Activated CD4-positive, alpha-beta T cell treated with anti-CD3 and anti-CD28 coated beads, Interleukin-2, Interleukin-4, amounts not matched to agents 100 ng/mL and 50 ng/mL, durations not matched to agents 16 hours and 8 hours (primary cell): ENCODE measurements at places on chromosomes 16 and 17.
A peak's percentile ranks its signal among the peaks of the same experiment; 100 is the strongest.

DNA sequence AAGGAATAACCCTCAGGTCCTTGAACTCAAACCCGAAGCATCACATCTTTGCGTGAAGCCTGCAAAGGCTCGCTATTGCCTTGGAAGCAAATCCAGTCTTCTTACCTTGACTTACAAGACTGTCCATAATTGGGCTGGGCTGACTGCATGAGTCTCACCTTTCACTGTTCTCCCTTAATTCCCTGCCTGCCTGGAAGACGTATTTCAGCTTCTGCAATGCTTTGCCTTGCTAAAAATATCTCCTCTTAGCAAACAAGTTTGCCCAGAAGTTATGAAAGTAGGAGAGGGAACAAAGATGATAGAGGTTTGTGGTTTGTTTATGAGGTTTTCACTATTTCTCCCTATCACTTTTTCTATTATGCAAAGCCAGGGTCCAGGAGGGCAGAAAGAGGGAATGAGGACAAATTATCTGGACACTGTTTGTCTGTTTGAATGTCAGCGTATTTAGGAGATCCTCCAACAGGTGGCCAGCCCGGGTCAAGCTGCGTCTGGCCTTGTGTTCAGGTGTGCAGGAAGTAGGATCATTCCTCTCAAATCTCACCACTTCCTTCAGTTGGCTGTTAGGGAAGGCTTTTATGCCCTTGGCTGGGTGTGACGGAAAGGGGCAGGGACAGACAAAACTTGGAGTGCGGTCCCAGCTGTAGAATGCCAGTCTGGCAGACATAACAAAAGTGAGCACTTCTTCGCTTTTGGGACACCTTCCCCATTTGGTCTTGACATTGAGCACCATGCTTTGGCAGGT lies 488.9 kb downstream of the CDH13 start:
- DNase-seq: no peak

GRCh38 chr17:16448490-16448889 lies 33.1 kb downstream of the TRPV2 start:
- no peak for DNase-seq

DNA sequence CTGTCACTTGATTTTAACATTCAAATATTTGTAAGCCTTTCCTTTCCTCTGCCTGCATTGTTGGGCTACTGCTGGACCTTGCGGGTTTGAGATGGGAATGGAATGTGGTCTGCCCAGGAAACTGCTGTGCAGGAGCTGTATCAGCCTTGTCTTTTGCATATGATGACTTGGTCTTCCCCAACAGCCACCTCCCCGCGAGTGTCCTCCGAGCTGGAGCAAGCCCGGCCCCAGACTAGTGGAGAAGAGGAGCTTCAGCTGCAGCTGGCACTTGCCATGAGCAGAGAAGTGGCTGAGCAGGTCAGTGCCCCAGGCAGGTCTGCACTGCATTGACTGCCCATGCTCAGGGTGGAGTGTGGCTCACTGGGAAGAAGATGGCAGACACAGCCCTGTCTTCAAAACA lies 52.8 kb downstream of the B9D1 start:
- no peak for DNase-seq

DNA sequence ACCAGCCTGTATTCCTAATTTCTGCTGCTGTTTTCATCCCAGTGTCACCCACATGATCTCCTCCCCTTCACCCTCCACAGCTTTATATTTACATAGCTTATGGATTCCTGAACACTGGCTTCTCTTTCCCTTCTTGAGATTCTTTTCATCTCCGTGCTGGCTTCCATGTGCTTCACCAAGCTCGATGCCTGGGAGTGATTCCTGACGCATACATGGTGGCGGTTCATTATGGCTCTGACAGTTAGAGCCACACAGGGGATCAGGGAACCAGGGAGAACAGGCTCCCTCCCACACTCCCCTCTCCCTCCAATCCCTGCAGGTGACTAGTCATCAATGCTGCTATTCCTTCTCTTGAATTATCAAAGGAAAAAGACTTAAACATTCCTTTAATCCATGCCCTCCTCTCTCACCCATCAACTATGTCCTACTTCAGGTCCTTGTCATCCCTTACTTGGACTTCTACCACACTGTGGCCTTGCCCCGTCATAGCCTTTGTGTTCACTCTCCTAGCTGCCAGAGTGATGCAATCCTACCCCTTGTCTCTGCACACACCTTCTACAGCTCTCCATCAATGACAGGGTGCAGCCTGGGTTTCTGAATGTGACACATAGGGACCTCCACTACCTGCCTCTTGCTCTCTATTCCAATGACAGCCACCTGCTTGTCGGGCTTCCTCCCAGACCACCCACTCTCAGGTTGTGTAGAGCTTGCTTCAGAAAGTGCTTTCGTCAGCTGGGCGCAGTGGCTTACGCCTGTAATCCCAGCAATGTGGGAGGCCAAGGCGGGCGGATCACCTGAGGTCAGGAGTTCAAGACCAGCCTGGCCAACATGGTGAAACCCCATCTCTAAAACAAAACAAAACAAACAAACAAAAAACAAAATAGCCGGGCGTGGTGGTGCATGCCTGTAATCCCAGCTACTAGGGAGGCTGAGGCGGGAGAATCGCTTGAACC lies 43.6 kb downstream of the MYH13 start:
- no peak for DNase-seq

DNA sequence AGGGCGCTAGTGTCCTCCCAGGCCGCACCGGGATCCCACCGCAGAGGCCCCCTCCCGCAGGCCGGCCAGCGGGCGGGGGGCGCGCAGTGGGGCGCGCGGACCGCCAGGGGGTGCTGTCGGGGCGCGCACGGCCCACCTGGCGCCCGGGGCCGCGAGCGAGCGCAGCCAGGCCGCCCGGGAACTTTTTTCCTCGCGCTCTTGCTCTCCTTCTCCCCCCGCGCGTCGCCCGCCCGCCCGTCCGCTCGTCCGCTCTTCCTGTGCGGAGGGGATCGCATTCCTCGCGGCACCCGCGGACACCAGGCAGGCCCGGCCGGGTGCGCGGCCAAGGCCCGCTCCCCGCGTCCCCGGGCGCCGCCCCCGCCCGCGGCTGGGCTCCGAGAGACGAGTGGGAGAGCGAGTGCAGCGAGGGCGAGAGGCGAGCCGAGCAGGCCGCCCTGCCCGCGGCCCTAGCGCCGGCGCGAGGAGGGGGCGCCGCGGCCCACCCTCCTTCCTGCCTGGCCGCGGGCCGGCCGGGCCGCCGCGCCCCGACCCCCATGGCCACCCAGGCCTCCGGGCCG lies at the start of gene RAI1:
TSS of gene RAI1 (plus strand) at position 272 of the 557 bp plus-strand sequence. CDS start 111,491 bp downstream, outside the sequence.
- DNase-seq: peak; percentile 50

GRCh38 chr17:21539146-21539545 lies 153.2 kb upstream of the KCNJ18 start:
- DNase-seq: no peak

DNA sequence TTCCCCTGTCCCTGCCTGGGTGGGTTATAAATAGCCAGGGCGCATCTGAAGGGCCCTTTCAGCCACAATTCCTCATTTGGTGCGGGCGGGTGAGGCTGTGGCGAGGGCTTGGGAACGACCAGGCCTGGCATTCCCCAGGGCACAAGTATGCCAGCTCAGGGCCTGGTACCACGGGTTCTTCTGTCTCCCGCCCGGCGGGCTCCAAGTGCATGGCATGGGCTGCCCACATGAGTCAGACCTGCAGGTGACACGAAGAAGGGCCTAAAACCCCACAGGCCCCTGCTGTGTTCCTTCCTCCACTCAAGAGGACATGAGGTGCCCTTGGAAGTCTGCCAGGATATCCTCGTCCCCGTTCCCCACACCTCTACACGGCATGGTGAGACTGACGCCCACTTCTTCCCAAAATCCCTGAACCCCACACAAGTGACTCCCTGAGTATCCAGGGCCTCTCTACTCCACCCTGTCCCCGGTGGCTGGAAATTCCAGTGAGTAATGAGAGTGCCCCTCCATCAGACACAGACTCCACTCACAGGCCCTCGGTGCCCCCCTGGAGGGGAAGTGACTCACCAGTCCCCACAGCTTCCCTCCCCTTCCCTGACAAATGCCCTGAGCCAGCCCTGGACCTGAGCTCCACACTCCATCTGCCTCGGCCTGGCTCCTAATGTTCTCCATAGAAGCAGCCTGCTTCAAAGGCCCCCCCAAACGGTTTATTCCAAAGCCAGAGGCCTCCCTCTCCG lies 68.8 kb downstream of the ABR start:
- DNase-seq: no peak

DNA sequence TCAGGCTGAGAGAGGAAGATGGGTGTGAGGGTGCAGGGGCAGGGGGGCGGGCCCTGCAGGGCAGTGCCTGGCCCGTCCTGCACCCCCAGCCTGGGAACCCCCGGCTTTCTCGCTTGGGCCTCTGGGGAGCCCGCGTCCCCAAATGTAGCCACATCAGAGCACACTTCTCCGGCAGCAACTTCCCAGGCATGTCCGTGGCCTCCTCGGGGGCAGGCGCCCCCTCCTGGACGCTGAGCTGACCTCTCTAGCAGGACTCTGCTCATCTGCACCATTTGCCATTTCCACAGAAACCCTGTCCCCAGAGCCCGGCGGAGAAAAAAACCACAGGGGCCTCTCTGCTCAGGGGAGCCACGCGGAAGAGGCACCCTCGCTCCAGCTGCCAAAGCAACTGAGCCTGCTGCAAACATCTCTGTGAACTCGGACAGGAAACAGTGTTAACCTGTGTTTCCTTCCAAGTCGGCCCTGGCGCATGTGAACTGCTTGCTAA lies 63.4 kb downstream of the KLHDC4 start:
- DNase-seq: peak; percentile 82

DNA sequence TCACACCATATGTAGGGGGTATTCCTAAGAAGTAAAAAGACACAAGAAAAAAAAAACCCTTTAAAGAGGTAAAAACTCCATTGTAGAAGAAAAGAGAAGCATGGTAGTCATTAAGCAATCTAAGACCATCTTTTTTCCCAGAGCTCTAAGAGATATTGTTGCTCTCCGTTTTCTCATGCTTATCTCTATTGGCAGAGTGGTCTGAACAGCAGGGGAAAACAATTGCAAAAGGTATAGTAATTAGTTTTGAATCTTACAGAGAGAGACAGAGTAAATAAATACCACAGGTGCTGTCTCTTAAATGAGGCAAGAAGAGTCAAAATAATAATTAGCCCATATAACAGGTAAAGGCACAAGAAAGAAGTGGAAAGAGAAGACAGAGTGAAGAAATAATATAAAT lies 821.4 kb upstream of the CA10 start:
- no peak for DNase-seq

DNA sequence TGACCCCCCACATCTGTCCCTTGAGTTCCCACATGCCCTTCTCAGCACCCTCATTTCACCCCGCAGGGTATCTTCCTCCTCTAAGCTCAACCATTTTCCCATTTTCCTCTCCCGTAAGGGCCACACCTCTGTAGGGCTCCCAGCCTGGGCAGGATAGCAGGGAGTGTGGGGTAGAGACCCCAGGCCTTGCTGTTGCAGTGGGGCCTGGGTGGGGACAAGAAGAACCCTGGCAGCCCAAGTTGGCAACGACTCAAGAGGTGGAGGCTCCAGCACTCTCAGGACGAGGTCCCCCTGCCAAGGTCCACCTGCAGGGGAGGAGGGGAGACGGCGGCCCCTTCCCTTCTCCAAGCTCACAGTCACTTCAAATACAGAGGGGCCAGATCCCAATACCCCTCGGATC lies 2.0 kb upstream of the TMEM92 start:
- no peak for DNase-seq

DNA sequence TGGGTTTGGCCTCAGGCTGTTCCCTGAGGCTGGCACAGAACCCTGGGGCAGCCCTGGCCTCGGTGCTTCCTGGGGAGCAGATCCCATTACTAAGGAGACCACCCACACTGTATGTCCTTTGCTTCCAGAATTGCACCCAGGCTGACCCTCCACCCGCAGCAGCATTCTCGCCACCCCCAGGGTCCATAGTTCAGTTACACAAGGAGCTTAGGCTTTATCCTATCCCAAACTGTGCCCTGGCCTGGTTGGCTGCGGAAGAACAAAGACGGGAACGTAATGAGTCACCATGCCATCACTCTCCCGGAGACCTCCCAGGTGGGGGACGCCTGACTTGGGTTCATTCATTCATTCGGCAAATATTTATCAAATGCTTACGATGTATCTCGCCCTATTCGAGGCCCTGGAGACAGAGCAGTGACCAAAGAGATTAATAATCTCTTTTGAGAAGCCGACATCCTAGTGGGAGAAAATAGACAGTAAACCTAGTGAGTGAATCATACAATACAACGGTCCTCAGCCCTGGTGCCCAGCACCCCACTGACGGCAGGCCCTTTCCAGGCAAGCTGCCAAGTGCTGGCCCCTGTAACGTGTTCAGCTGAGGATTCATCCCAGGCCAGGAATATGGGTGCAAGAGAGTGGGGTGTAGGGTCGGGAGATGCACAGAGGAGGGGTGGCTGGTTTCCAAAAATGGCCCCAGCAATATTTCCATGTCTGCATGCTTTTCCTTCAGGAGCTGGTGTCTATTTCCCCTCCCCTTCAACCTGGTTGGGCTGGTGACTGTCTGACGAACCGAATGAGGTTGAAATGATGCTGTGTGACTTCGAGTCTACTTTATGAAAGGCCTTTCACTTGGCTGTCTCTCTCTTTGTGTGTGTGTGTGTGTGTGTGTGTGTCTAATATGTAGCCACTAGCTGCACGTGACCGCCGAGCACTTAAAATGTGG lies 134.2 kb downstream of the MGAT5B start:
- DNase-seq: no peak

GRCh38 chr16:57844416-57845030 lies 42.2 kb upstream of the KIFC3 start:
- DNase-seq: no peak

GRCh38 chr17:35287286-35287811 lies 44.5 kb downstream of the SLFN5 start:
- DNase-seq: no peak

- DNase-seq: peak; percentile 51
Measured at GRCh38 chr16:67246081-67246755, 1.1 kb downstream of the FHOD1 start.

- peak; percentile 37 for DNase-seq
Measured at GRCh38 chr17:1873418-1873817, 43.6 kb downstream of the RPA1 start.
